Osteocyte (in vitro differentiated cells): ENCODE measurements at places on chromosomes 11 and 22. TPM values are rescaled to one million over a fixed set of nuclear protein-coding genes. Genes with fewer than 3 reads are reported as not detected.

DNA sequence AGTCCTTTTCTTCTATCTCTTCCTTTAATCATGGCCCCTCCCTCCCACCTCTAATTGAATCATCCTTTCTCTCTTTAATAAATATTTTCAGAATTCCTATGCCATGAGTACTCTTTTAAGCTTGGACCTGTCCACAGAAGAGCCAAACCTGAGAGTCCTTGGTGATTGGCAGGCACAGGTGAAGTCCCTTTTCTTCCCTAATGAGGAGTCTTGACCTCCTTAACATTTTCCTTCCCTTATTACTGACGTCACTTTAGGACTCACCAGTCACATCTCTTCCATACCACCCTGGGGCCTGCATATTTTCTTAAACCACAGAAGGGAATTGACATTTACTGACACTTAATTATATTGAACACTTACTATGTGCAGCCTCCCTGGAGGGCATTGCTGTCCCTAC is 41.0 kb upstream of the RASSF10 start:
- DNase-seq: no peak

Gene MIOX
- 0.76 and 1.5 TPM in 2 replicates for total RNA-seq

DNA sequence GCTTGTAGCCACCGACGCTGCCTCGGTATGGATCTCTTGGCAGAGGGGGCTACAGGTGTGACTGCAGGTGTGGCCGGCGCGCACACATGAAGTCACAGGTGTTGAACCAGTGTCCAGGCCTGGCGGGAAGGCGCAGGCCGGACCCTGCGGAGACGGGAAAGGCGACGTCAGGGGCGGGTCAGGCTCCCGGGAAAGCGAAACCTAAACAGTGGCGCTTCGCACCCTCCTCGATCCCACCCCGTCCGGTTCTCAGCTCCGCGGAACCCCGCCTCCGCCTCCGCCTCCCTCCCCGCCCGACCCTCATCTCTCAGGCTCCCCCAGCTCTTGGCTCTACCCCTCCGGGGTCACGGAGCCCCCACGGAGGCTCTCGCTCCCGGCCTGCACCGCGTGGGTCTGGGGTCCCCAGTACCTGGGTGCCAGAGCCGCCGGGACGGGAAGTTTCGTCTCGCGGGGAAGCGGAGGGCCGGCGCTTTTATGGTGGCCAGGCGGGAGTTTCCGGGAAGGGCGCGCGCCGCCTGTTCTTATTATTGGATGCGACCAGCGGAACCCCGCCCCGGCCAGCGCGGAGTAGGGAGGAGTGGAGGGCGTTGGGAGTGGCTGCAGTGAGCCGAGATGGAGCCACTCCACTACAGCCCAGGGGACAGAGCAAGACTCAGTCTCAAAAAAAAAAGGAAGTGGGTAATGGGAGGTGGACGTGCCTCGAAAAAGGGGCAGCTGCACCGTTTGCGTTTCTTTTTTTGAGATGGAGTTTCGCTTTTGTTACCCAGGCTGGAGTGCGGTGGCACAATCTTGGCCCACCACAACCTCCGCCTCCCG is at the start of gene IRF7:
TSS of gene IRF7 (minus strand) at position 447 of the 816 bp plus-strand sequence. CDS start 586 bp downstream, outside the sequence.
- DNase-seq: peak; percentile 97

GRCh38 chr22:42825796-42826195 is 31.3 kb downstream of the ARFGAP3 start:
- no peak for DNase-seq

DNA sequence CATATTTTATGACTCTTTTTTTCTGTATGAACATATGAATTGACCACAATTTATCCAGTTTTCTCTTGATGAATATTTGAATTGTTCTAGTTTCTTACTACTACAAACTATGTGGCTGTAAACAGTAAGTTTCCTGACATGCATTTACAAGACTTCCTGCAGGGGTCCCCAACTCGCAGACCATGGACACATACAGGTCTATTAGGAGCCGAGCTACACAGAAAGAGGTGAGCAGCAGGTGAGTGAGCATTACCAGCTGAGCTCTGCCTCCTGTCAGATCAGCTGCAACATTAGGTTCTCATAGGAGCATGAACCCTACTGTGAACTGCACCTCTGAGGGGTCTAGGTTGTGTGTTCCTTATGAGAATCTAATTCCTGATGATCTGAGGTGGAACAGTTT is 379.4 kb downstream of the DYNC2H1 start:
- DNase-seq: no peak

Gene FREY1
- total RNA-seq: 0.81 and 1.5 TPM in 2 replicates

- DNase-seq: no peak
Observed at GRCh38 chr11:28517621-28518020, 409.4 kb downstream of the METTL15 start.

Gene ZNF214
- total RNA-seq: 2.3 and 2.6 TPM in 2 replicates

Gene E2F8
- total RNA-seq: 1.7 and 2.1 TPM in 2 replicates

DNA sequence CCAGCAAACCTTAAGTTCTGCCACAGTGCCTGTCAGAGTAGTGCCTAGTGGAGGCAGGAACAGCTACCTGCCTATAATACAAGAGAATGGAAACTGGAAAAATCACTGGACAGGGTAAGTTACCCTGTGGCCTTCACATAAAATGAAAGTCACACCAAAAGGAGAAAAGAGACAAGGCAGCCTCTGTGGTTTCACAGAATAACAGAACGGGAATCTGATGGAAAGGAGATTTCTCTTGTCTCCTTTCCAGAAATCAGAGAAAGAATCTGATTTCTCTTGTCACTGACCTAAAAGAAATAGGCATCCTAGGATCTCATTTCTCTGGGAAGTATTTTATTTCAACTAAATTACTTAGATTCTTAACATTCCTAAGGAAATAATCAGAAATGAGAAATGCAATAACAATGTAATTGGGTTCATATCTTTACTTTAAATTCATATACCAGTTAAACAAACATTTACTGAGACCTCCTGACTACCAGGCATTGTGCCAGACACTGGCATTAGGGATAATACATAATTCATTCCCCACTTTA is 41.6 kb downstream of the PRCP start:
- DNase-seq: no peak

GRCh38 chr11:18000760-18001159 is 12.1 kb downstream of the SERGEF start:
- DNase-seq: no peak

DNA sequence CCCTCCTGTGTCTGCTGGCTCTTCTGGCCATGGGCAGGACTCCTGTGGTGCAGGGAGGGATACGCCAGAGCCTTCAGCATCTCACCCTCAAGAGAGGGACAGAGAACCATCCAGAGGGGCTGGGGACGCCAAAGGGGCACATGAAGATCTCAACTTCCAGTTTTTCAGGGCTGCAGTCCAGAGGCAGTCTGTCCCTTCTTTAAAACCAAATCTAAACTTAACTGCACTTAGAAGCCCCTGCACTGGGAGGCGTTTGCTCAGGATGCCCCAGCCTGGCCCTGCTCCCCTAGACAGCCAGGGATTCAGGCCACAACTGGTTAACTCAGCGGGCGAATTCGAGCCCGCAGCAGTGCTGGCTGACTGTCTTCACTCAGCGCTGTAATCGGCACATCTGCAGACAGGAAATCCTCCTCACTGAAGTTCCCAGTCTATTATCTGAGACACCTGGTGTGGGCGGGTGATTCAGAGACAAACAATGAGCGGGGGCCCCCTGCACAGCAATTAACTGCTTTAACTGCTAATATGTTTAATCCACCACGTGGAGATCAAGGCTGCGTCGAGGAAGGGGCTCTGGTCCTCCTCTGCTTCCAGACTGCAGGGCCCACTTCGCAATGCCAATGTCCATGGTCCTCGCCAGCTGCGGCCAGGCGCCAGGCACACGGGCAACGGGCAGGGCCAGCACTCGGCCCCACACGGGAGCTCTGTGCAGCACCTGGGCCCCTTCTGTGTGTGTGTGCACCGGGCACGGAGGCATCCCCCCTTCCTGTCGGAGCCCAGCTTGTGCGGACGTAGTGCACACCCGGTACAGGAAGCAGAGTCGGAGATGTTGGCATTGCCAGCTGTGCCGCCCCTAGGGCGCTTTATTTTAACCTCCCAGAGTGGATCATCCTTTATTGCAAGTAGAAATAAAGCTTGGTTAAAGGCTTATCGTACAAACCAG is 36.9 kb upstream of the GNB1L start:
- no peak for DNase-seq

GRCh38 chr11:77636731-77637344 is 756 bp downstream of the CLNS1A start:
- no peak for DNase-seq

DNA sequence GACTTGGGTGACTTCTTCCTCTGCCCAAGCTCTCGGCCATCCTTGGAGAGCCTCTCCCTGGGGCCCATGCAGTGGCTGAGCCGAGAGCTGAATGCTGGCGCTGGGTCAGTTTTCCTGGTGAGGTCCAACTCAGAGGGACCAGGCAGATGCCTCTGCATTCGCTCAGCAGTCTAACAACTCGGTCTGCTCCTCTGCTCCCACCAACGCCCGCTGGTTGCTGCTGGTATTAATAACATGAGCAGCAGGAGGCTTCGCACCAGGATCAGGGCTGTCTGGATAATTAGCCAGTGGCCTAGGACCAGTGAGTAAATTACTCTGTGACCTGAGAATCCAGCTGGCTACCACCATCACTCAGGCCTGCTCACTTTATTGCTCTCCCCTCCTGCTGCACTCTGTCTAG is 77.7 kb upstream of the FAM181B start:
- no peak for DNase-seq

DNA sequence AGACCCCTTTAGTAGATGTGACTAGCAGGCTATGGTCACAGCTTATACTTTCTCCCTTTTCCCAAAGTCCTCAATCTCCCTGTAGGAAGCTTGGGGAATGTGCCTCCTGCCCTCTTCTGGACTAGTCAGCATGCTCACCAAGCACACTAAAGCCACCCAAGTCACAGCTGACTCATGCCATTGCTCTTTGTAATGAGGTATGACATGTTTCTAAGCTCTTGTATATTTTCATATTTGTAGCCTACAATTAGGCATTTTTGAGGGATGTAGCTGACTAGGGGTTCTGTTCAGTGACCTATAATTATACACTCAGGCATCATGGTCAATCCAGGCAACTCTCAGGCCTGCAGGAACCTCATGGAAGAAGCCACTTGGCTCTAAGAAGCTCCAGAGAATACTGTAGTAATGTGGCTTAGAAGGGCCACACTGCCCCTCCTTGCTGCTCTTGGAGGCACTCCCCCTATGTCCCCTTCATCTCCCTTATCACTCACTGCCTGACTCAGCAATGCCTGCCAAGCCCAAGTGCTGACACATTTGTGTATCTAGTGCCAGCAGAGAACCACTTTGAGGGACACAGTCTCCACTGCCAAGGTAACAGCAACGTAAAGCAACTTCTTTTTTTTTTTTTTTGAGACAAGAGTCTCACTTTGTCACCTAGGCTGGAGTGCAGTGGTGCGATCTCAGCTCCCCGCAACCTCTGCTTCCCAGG is 86.2 kb downstream of the RPL27A start:
- no peak for DNase-seq

GRCh38 chr11:99632969-99633368 is 612.2 kb downstream of the CNTN5 start:
- no peak for DNase-seq

GRCh38 chr11:11344045-11344444 is 9.0 kb downstream of the CSNK2A3 start:
- DNase-seq: peak; percentile 59

GRCh38 chr22:38777087-38777671 is 16.8 kb downstream of the DNAL4 start:
- DNase-seq: no peak

Gene TCN1
- total RNA-seq: not detected in 2 replicates

- no peak for DNase-seq
Observed at GRCh38 chr11:105490333-105490732, 119.5 kb upstream of the GRIA4 start.

- DNase-seq: no peak
Observed at GRCh38 chr11:59773083-59773440, 17.9 kb downstream of the STX3 start.

Gene SLC1A2
- total RNA-seq: 0.32 and 0.44 TPM in 2 replicates
